Mesenchymal stem cell (in vitro differentiated cells and primary cell): ENCODE measurements at places on chromosomes 2 and 18.
A peak's percentile ranks its signal among the peaks of the same experiment; 100 is the strongest.

DNA sequence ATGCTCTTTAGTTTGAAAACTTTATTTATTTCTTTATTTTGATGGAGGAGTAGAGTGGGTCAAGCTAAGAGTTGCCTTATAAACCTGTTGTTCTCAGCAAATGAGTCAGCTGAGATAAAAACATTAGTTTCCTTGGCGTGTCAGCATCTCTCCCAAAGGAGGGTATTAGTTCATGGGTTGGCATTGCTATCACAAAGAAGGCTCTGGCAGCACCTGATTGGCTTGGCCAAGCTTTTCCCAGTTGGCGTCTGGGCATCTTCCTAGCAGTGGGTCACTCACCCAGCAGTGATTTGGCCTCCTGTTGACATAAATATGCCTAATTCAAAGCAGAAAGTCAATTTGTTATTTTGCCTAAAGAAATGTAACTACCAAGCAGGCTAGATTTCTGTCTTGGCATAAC lies 200.7 kb upstream of the TNP1 start:
- DNase-seq: no peak

- DNase-seq: no peak
Observed at GRCh38 chr2:9844036-9844483, 786 bp downstream of the TAF1B start.

DNA sequence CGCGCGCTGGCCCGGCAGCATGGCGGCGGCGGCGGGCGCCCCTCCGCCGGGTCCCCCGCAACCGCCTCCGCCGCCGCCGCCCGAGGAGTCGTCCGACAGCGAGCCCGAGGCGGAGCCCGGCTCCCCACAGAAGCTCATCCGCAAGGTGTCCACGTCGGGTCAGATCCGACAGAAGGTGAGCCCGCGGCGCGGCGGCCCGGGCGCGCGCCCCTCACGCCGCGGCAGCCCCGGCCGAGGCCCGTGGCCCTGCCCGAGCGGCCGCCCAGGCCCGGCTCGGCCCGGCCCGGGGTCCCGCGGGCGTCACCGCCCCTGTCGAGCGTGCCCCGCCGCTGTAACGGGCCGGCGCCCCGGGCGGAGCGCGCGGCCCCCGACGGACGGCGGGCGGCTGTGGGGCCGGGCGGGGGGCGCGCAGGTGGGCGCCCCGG lies 218 bp downstream of the DGKD start:
- DNase-seq: no peak

DNA sequence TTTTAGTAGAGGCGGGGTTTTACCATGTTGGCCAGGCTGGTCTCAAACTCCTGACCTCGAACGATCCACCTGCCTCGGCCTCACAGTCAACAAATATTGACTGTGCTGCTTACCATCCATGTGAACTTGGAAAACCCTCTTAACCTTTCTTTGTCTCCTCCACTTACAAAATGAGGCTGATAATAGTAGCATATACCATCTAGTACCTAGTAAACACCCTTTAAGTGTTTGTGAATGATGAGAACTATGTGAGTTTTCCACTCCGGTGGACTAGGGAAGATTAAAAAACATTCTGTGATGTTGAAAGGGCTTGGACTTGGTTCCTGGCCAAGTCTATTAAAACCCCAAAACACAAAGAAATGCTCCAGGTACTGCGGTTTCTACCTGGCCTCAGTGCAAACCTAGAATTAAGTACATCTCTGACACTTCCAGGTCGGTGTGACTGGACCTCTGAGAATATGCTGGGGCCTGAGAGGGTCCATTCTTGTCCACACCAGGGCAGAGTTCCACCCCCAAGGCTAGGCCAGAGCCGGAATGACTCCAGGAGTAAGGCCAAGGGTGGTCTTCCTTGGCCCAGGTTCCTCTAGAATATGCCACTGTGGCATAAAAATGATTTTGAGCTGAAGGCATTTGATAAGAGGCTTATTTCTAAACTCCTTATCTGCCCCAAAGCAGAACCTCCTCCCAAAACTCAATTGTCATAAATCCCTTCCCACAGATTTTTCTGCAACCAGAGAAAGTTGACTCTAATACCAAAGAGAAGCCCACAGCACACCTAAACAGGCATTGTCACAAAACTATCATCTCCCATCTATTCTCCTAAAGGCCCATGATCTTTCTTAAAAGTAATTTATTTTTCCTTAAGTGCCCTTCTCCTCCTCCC lies 217.5 kb downstream of the TGIF1 start:
- DNase-seq: no peak

- DNase-seq: no peak
Observed at GRCh38 chr2:41414486-41415230, 633.2 kb upstream of the PKDCC start.

- DNase-seq: no peak
Observed at GRCh38 chr2:241465543-241465942, 42.8 kb downstream of the STK25 start.

GRCh38 chr2:25483607-25484266 lies 142.0 kb upstream of the DNMT3A start:
- peak; percentile 18 for DNase-seq

- DNase-seq: peak; percentile 26
Observed at GRCh38 chr2:145258903-145259579, 739.1 kb upstream of the ZEB2 start.

DNA sequence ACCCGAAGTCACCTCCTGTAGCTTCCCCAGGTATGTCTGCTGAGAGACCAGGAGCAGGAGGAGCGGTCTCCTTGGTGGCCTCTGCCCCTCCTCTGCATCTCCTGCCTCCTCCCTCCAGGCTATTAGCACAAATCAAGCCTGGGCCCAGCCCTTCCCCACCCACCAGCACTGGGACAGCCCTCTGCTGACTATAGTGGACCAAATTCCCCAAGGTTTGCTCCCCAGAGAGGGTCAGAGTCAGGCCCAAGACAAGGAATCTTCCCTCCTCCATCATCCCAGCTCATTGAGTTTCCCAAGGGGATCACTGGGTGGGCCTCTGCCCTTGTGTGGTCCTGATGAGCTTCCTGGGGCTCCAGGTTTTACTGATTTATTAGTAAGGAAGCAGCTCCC lies 62.1 kb downstream of the EMILIN2 start:
- no peak for DNase-seq
